ENCODE measurements at places on chromosomes 12 and 14.

GRCh38 chr12:644818-645552 is 18.3 kb downstream of the NINJ2 start:
- DNase-seq, result no peak

- DNase-seq, result no peak
Measured at GRCh38 chr12:89959179-89959578, 250.5 kb upstream of the ATP2B1 start.

GRCh38 chr14:48333221-48333920 is 658.0 kb upstream of the MDGA2 start:
- DNase-seq, result no peak

DNA sequence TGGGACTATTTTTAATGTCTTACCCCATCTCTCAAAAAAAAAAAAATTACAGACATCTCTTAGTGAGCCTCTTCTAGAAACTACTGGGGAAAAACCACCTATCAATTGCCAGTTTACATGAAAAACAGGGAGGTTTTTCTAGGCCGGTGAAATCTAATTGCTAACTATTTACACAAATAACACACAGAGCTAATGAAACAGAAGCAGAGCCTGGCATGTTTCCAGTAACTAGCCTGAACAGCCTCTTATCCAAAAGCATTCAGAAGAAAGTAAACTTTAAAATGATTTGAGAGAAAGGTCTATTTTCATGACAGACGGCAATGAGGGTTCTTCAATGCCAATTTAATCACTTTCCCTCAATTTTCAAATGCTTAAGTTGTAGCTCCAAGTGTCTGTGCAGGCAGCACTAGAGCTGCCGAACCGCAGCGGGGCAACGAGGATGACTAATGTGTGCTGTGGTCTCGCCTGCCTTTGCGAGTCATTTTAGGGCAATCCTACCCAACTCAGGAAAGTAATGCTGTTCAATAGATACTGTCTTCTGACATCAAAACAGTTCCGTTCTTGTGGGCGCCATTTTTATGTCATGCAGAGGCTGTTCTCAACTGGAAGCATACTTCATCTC is 84.6 kb downstream of the SETD3 start:
- DNase-seq, result no peak

GRCh38 chr14:53011053-53011462 is 60.2 kb upstream of the FERMT2 start:
- DNase-seq, result no peak

DNA sequence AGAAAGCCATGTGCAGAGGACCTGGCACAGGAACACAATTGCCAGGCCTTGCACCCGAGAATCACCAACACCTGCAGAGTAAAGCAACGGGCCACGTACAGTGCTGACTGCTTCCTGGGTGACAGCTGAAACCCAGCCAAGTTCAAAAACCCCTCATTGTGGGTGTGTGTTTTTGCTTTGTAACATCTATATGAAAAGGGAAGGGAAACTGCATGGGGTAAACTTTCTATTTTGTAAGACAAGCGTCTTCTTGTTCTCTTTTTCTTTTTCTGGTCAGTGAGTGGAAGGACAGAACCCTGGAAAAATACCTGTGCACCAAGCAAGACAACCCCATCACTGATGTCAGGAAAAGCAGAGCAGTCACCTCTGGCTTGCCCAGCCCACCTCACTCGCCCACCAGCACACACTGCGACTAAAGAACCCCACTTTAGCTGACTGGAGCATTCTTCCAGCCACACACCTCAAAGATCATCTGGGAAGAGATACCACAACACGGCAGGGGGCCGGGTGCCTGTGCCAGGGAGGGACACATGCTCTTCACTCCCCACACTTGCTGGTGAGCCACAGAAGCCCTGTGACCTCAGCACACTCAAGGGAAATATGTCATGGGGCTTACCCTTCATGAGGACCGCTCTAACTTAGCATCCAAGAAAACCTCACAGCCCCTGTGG is 172.3 kb downstream of the NDUFA12 start:
- DNase-seq, result no peak

DNA sequence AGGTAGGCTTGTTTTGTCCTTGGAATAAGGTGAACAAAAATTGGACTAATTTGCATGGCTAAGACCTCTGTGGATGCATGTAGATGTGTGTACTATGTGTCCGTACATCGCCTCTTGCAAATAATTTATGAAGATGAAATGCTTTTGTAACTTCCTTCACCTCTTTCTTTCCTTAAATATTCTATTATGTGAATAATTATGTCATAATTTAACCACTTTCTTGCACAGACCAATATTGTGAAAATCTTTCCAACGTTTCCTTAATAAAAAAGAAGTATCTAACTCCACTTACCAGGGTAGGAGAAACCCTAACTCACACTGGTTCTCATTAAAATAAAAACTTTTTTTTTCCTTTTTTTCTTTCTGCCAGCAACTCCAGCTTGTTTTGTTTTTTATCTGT is 4.0 kb downstream of the NANOG start:
- no peak for DNase-seq

- DNase-seq, result no peak
Measured at GRCh38 chr14:95095996-95096395, 61.3 kb downstream of the DICER1 start.

DNA sequence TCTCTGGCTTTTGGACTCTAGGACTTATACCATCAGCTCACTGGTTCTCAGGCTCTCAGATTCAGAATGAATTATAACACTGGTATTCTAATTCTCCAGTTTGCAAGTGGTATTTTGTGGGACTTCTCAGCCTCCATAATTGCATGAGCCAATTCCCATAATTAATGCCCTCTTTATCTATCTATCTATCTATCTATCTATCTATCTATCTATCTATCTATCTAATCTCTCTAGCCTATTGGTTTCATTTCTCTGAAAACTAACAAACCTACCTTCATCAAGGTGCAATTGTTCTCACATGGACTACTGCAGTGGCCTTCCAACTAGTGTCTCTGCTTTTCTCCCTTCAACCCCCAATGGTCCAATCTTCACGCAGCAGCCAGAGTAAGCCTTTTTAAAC is 507.4 kb downstream of the ETNK1 start:
- no peak for DNase-seq

- no peak for DNase-seq
Measured at GRCh38 chr14:99134516-99135046, 137.4 kb downstream of the BCL11B start.

DNA sequence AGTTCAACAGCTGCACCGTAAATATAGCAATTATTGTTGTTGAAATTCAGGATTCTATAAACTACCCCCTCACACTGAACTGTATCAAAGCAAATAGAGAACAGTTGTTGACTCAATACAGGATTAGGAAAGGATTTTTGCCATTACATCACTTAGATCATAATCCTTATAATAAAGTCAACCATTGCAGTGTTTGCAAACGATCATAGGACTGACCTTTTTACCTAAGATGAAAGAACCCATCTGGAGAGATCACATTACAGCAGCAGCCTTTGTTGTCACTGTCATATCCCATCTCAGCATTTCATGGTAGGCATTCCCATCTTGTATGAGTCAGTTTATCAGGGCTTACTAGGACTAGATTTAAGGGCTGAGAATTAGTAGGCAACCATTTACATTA is 96.1 kb downstream of the IPO8 start:
- DNase-seq, result no peak

- no peak for DNase-seq
Measured at GRCh38 chr12:132359971-132360370, 30.6 kb upstream of the GALNT9 start.

DNA sequence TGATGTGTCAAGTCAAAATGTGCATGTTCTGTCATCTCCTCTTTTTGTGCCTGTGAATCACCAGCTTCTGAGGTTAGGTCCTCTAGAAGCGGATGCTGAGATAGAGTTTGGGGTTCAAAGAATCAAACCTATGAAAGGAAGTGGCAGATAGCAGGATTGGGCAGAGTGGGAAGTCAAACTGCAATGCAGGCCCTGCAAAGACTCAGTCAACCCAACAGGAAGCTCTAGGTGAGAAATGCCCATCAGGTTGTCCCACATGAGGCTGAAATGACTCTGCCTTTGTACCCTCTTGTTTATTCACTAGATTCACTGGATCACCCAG is 4.5 kb upstream of the MIA2 start:
- no peak for DNase-seq

GRCh38 chr14:42222924-42223471 is 616.3 kb downstream of the LRFN5 start:
- no peak for DNase-seq

DNA sequence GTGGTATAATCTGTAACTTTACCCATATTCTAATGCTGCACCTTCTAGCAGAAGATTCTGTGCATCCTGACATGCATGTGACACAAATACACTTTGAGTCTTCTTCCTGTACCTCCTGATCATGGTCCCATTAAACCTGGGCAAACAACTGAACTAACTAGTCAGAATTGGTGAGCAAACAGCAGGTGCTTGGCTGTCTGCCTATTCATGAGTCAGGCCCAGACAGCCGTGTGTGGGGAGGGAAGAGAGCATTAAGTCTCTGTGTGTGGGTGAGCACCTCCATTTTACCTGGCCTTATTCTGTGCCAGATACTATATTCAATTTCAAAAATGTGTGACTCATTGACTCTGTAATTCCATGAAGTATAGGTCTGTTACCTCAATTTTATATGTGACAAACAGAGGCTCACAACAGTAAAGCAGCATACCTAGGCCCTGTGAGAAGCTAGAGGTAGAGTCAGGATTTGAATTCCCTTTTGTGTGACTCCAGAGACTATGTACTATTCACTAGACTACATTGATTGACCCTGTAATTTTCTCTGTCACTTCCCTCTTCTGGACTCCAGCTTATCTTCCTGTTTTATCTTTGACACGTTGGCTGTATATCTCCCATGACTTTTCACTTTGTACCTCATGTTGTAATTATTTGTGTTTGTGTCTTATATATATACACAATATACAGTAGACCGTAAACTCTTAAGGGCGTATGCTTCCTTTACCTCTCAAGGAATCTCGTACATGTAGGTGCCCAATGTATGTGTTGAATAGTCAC is 32.2 kb downstream of the SUSD6 start:
- no peak for DNase-seq

DNA sequence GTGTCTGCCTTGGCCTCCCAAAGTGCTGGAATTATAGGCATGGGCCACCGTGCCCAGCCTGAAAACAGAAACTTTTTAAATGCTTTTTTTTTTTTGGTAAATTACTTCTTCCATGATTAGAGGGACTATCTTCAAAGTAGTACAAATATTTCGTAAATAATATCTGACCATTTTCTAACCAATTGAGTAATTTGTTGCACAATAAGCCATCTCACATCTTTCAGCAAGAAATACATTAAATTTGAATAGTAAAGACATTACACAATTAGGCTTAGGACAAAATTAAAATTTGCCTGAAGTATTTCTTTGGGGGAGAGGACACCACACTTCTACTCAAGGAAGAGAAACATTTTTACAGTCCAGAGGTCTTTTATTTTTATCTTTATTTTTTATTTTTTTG is 84.7 kb upstream of the STRN3 start:
- DNase-seq, result no peak

DNA sequence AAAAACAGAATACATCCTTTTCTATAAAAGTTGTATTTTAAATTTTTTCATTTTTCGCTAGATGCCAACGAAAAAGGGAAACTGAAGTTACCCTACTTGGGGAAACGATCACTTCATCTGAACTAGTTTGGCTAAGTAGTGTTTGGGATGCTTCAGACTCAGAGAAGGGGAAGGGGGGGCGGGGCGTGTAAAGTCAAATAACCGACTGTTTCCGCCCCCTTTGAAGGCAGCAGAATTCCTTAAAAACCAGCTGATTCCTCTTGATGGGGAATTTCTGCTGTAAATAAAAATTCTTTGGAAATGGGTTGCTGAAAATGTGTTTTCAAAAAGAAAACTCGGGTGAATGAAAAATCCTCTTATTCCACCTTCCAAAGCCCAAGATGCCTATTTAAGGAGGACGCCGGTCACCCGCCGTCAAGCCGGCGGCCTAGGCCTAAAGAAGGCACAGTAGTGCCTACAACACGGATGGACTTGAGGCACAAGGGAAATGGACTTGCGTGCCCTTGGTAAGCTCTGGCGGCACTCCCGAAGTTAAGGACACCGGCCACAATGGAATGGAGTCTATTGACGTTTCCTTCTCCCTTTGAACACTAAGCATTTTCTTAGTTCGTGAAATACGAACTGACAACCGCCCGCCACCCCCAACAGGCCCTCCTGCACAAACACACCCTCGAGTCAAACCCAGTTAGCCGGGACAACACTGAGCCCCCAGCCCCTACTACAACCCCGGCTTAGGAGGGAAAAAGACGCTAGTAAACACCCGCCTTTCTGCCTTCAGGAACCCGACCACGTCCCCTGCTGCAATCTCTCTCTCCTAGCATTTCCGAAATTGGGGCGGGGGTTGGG is 1.9 kb downstream of the ATXN2 start:
- no peak for DNase-seq

- DNase-seq, result no peak
Measured at GRCh38 chr14:58071341-58071740, 80.7 kb downstream of the ARMH4 start.

DNA sequence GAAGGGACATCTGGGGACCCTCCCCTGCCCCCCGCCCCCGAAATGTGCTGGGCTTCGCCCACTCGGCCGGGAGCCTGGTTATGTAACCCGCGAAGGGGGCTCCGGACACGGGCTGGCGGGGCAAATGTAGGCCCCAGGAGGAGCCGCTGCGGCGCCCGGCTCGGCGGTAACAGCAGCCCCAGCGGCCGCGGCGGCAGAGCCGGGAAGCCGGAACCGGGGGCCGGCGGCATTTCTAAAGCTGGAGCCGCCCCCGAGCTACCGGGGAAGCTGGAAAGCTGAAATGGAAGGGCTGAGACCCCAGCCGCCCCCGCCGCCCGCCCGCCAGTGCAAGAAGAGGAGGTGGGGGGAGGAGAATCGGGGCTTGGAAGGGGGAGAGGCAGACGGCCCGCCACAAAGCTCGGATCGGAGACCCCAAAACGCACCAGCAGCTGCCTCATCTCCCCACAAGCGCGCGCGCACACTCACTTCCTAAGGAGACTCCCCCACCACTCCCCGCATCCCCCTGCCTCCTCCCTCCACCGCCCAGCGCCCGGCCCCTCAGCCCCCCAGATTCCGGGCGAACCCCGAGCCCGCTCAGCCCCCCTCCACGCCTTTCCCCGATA is 1.5 kb downstream of the KDM2B start:
- no peak for DNase-seq

DNA sequence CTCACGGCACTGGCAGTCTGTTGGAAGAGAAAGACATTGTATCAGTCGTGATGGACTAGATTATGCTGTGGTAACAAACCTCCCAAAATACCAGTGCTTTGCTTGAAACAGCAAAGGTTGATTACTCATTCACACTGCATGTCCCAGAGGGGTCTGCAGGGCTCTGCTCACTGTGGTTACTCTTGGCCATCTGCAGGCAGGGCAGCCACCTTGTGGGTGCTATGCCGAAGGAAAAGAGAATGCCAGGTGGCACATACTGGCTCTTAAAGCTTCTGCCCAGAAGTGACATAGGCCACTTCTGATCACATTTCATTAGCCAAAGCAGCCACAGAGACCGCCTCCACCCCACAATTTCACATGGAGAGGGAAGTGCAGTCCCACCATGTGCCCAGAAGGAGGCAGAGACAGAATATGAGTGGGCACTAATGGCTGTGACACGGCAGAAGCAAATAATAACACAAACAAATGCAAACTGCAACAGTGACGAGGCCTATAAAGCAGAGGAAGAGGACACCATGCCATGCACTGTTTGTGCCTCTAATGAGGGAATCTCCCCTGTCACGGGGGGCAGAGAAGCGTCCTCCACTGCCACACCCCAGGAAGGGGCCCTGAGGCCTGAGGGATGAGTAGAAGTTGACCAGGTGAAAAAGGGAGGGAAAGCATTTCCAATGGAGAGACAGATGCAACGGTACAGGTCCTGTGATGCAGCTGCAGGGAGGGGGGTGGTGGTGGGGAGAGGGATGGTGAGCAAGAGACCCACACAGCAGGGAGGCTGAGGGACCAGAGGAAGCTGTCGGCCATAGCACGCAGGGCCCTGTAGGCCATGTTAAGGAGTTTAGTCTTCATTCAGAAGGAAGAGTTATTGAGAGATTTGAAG is 51.7 kb upstream of the KICS2 start:
- DNase-seq, result no peak
